ENCODE measurements at places on chromosomes 13 and 19. TPM values are rescaled to one million over a fixed set of nuclear protein-coding genes. Genes with fewer than 3 reads are reported as not detected.

Gene RNF113B
- not detected for total RNA-seq

DNA sequence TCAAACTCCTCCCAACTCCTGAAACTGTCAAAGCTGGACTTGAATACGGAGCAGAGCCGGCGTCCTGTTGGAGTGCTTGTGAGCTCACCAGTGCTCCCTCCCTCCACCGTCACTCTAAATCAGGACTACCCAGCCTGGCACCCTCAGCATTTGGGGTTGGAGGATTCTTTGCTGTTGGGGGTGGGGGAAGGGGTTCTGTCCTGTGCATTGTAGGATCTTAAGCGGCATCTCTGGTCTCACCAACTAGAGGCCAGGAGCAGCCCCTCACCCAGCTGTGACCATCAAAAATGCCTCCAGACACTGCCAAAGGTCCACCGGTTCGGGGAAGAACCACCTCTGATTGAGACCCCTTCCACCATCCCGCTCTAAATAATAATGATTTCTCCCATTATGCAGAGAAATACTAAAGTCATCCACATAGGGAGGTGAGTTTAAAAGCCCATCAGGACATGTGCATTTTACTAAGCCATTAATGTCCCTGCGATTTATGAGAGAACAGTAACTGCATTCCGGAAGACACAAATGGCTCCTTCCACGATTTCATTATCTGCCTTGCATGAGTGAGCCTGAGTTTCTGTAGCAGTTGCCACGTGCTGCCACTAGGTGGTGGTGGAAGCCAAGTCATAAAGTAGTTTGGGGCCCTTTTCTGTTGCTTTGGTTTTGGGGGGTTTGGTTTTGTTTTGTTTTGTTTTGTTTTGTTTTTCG lies 16.1 kb upstream of the USP29 start:
- DNase-seq = peak; percentile 81

GRCh38 chr19:45764945-45765701 lies 3.9 kb downstream of the SIX5 start:
- no peak for DNase-seq

Gene CACNG8
- total RNA-seq = under 0.01 TPM

DNA sequence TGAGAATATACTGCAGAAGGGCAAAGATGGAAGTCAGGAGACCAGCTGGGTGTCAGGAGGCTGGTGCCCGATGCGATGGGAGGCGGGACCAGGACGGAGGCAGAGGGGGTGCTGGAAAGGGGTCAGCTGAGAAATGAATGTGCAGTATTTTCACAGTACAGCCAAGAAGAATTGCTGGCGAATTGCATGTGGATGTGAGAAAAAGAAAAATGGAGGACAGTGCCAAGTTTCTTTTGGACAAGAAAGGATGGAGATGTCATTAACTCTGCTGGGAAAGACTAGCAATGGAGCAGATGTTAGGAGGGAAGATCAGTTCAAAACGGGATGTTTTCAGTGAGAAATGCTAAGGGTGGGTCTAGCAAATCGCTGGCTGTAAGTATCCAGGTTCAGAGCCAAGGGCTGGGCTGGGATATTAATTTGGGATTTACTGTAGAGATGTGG lies 7.0 kb downstream of the CRYL1 start:
- DNase-seq = peak; percentile 93

- DNase-seq = no peak
Measured at GRCh38 chr13:98225036-98225940, 48.2 kb upstream of the RNF113B start.

Gene ANGPTL8
- 55.3 TPM for total RNA-seq

Measured in skin of body (tissue), 3 donors.